ENCODE measurements at places on chromosomes 12 and 14.

DNA sequence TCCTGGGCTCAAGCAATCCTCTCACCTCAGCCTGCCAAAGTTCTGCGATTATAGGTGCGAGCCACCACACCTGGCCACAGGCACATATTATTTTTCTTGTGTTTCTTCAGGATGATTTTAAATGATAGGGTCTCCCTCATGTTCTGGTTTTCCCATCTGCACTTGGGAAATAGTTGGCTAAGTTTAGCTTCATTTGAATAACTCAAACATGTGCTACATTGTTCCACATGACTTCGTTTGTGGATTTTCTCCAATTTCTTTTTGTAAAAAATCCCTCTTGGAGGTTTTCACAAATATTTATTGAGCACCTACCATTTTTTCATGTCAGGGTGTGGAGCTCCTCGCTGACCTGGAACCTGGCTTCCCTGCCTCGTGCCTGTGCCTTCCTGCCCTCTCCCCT is 55.2 kb upstream of the GNPNAT1 start:
- DNase-seq, result no peak

DNA sequence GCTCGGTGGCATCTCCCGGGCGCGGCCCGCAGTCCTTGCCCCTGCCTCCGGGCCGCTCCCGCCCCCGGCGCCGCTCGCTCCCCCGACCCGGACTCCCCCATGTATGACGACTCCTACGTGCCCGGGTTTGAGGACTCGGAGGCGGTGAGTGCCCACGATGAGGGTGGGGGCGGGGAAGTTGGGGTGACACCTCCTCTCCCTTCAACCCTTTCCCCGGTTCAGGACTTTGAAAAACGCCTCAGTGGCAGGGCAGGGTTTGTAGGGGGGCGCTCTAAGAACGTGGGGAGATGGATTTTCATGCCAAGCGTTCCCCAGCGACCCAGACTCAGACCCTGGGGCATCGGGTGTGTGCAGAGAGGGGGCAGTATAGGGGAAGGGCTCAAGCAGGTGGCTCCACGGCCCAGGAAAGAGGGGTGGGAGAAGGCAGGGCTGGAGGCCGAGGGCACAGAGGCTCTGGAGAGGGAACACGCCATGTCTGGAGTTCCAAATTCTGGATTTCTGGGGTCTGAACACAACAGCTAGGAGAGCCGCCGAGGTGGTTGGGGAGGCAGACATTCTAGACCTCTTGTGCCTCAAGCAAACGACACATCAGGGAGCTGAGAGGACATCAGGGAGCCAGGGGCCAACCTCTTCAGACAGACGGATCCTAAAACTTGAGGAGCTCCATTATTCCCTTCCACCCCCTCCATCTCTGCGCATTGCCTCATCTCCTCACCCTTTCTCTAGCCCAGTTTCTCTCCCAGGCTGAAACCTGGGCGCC is 715 bp downstream of the CACNB3 start:
- DNase-seq, result no peak

GRCh38 chr12:63844391-63845341 is at the start of gene SRGAP1:
SRGAP1 (plus strand) TSS chr12:63844700; CDS start chr12:63844817, 117 bp downstream.
- peak; percentile 55 for DNase-seq

DNA sequence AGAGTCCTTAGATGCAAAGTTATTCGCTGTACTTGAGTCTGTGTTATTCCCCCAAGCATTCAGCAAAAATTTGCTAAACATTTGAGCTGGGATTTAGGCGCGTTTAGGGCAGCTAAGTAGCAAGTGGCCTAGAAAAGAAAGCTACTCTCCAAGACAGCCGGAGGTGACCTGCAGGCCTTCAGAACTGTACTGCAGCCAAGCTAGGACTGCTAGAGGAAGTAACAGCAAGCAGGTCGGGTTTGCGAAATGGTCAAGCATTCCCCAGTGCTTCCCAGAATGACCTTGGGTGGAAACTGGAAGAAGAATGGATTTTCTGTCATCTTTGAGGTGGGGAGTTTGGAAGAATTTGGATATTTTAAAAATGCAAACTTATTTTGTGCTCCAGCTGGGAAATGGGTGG is 287.5 kb downstream of the FOXN3 start:
- DNase-seq, result no peak

- no peak for DNase-seq
These were observed at the start of gene HCAR1 for GRCh38 chr12:122730215-122731014. HCAR1 (minus strand) TSS chr12:122730844; CDS start chr12:122730339, 505 bp downstream.

DNA sequence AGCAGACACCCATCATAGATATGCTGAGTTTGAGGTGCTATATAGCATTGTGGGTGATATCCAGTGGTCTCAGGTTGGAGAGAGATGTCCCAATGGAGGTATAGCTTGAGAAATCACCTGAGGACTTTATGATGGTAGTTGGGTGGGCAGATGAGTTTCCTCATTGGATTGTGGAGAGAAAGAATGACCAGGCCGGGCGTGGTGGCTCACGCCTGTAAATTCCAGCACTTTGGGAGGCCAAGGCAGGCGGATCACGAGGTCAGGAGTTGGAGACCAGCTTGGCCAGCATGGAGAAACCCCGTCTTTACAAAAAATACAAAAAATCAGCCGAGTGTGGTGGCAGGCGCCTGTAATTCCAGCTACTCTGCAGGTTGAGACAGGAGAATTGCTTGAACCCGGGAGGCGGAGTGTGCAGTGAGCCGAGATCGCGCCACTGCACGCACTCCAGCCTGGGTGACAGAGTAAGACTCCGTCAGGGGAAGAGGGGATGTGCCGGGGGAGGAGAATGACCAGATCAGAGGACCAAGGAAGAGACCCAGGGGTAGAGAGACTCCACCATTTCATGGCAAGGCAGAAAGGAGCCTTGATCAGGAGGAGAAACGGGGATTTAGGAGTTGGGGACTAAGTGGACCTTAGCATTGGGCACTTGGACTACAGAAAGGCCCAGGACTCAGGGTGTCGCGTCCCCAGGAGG is 757 bp upstream of the PCK2 start:
- DNase-seq, result no peak

DNA sequence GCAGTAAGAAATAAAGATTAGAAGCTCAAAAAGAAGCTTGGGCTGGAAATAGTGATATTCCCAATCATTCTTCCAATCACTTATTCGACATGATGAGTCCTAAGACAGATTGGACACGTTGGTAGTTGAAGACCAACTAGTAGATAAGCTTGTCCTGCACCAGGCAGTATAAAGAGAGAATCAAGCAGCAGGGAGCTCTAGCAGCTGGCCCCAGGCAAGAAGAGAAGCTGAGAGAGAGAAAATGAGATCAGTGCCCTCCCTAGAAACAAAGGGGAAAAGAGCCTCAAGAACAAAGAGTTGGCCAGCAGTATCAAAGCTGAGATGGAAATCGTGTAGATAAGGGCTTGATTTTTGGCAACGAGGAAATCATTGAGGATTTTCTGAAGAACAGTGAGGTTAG is 20.6 kb downstream of the RASSF8 start:
- no peak for DNase-seq

DNA sequence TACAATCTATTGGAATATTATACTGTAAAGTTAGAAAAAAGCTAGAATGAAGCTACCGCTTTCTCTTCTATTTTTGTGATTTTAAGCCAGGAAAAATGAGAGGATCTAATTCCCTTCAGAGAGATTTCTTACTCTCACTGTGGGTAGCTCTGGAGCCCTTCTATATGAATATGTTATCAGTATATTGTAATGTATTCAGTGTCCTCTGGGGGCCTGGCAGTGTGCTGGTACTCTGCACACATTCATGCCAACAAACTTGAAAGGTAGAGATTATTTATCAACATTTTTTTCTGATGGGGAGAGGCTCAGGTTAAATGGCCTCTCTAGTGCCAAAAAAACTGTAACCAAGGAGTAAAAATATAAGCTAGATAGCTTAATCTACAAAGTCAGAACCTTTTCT is 292.8 kb downstream of the TTC6 start:
- no peak for DNase-seq

- no peak for DNase-seq
These were observed 62.7 kb downstream of the CHST11 start for GRCh38 chr12:104519190-104520019.

GRCh38 chr12:75979181-75979580 is 52.4 kb downstream of the PHLDA1 start:
- DNase-seq, result peak; percentile 57

DNA sequence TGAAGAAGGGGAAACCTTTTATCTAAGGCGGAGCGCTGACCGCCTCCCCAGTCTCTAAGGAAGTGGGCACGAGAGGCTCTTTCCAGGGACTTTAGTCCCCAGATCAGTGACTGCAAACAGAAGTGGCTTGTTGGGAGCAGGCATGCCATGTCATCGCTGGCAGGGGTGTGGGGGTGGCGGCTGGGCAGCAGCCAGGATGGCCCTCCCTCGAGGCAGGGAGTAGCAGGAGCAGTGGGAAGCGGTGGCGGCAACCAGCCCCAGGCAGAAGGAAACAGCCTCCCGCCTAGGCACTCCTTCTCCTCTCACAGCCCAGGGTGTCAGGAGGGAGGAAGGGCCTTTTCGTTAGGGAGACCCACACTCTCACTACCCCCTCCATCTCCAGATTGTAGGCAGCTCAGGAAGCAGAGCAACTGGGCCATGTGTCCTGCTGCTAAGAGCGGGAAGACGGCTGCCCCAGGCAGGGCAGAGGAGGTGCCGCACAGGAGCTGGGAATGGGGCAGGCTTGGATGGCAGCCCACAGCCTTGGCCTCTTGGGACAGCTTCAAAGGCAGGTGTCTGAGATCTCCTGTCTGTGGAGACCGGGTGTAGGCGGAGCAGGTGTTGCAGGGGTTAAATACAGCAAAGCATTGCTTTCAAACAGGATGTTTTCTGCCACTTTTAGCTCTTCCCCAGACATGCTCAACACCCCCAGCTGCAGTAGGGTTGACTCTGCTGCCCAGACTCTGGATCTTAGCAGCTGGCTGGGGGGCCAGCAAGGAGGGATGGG is 21.8 kb downstream of the VDR start:
- DNase-seq, result peak; percentile 76

- peak; percentile 54 for DNase-seq
These were observed 98.1 kb downstream of the DDHD1 start for GRCh38 chr14:53055003-53055402.

- DNase-seq, result no peak
These were observed 50.1 kb downstream of the TMX1 start for GRCh38 chr14:51290132-51290531.

DNA sequence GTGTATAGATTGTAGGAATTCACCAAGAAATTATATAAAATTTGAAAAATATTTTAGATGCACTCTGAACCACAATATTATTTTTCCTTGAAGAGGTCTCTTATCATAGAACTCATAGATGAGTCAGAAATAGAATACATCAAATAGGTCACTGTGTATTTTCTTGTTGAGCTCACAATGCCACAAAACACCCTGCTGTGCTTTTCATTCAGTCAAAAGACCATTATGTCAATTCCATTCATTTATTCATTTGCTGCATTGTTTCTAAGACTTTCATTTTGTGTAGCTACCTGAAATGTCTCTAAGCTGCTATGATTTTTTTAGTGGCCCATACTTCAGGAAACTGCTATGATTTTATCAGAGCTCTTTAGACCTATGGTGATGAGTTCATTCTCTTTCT is 231.9 kb upstream of the AVPR1A start:
- no peak for DNase-seq

DNA sequence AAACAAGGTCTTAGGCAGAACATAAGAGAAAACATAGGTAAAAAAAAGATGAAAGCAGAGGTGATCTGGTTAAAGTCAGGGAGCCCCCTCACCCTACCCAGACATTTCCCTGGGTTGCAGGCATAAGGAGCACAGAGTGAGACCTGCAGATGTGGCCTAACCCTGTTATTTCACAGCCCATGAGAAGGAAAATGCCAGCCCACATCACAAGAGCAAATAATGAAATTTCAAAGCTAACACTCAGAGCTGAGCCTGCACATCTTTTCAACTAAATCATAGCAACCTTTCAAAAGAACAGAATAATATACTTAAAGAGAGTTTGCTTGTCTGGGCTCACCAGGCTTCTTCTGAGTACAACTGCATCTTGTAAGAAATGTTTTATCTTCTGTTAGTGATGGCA is 295.4 kb downstream of the RPAP3 start:
- DNase-seq, result no peak

DNA sequence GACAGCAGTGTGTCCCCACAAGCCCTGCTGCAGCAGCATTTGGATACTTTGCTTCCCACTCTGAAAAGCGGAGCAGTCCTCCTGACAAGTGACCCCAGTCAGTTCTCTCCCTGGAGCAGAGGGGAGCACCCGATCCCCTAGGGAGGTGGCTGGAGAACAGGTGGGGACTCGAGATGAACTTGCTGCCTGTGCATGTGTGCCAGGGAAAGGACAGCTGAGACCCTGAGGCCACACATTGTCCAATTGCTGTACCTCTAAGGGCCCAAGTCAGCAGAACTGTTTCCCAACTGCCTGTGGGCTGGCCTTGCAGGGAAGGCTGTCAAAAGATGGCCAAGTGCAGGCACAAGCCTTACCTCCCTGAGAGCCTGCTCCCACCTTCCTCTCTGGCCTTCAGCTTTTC is 55.1 kb downstream of the IFT43 start:
- DNase-seq, result no peak

DNA sequence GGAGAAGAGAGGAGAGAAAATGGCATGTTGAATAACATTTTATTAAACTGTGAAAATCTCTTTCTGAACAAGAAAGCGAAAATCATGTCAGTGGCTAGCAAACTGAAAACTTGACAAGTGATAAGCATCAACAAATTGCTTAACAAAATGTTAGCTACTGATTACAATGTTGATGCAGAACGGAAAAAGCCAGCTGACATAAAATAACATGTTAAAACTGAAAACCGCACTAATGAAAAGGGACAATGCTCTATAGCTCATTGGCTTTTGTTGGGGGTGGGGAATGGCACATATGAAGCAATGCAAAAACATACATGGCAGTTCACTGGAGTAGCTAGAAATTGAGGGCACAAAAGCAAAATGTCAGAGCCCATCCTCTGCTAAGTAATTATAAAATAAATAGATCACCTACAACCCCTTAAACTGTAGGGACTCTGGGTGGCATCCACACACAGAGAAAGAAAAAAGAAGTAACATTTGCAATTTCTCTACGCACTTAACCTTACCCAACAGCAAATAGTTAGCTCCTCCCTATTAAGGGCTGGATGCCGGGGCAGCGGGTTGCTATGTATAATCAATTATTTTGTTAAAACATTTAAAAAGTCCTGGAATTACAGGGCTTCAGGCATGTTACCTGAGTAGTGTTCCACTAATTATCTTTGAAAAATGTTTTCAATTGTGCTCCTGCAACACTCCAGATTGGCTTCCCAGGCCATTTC is 129.2 kb upstream of the USP15 start:
- no peak for DNase-seq

DNA sequence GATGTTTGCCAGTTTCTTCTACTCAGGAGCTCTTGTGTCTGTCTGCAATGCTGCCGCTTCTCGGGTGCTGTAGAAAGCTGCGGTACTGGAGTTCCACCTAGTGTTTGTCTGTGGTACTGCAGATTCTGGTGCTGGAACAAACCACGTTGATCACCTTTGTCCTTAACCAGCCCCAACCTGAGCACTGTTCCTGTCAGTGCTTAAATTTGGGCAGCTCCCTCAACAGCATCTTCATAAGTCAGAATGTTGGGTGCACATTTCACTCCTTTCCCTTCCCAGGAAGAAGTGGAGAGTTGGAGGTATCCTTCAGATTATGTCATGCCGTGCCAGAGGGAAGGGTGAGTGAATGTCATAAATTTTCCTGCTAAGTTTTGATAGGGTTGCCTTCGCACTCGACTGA is 48.7 kb upstream of the LALBA start:
- DNase-seq, result peak; percentile 78
